ENCODE measurements at places on chromosomes 5 and 9.

- no peak for DNase-seq
Measured at GRCh38 chr5:17879276-17879675, 245.0 kb downstream of the TAF11L14 start.

GRCh38 chr5:77638763-77639671, 504 bp upstream of the OTP start:
- DNase-seq: no peak

- DNase-seq: no peak
Measured at GRCh38 chr5:1214936-1215220, 10.3 kb upstream of the SLC6A18 start.

DNA sequence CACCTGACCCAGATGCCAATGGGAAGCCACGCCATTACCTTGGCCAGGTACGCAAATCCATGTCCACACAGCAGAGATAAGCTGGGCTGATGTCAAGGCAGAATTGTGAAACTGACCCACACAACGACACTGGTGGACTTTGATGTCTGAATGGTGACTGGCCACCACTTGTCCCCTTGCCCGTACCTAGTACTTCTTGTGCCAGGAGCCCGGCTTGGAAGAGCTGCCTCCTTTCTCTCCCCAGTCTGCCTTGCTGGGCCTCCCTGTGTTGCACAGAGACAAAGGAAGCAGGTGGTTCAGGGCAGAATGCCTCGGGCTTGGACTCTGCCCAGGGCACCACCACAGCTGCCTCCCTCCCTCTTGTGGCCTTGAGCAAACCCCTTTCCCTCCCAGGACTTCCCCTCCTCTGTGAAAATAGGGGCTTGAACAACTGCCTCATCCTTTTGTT, 23.3 kb downstream of the PTGES2 start:
- no peak for DNase-seq

All from mesothelial cell of epicardium (in vitro differentiated cells).